ENCODE measurements at places on chromosomes 3 and 15. TPM values are rescaled to one million over a fixed set of nuclear protein-coding genes. Genes with fewer than 3 reads are reported as not detected.

- DNase-seq, result no peak
Observed at GRCh38 chr3:15216501-15216900, 10.5 kb downstream of the CAPN7 start.

DNA sequence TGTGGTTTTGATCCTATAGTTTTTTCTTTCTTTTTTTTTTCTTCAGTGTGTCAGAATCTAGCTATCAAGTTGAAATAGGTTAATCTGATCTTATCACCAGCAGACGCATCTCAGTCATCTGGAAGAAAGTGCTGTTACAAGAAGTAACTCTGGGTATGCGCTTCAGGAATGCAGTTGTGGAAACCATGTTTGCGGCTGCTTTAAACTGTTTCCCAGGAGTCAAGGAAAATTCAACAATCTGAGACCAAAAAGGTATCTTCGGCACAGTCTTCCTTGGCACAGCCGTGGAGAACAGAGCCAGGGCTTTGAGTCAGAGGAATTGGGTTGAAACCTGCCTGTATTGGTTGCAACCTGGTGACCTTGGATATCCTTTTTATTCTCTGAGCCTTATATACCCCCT is 59.9 kb downstream of the CD47 start:
- DNase-seq, result no peak

DNA sequence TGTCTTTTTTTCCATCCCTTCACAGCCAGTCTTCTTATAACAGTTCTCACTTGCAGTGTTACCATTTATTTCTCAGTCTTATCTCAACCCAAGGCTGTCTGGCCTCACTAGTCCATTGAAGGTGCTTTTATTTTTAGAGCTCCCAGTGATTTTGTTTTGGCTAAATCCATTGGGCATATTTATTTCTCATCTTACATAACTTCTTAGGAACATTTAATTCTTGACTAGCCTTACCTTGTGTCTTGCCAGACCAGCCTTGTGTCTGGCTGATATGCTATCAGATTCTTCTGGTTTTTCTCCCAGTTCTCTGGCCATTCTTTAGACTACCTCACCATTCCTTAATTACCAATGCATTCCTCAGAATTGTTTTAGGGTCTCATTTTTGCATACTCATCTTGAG is 42.3 kb upstream of the TUSC7 start:
- no peak for DNase-seq

DNA sequence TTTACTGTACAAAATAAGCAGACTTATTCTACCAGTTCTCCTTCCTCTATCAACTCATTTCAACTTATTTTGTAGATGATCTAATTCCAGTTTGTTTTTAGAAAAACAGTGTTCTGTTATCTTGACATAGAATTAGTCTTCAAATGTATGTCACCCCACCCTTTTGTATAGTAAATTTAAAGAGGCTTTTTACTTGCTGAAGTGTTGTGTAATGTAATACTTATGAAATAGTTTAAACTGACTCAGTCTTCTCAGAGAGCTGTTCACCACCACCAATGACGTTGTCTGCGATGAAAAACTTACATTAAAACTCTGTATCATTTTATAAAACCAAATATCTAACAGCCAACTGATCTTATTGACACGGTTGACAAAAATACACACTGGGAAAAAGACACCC is 82.9 kb downstream of the RAP2B start:
- DNase-seq, result no peak

DNA sequence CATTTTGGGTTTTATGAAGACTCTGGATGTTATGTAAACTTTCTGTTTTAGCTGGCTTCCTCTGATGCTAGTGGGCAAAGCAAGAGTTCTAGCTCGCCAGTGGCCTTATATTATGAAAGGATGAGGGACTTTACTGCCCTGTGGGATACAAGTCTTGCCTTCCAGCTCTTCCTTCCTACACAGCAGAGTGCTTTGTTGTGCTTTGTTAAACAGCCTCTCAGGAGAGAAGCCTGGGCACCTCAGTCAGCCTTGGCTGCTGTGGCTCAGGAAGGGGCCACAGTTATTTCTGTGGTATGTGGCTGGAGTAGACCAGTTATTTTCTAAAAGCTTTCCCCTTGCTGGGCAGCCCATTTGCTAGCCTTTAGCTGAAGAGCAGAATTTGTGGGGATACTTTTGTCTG is 69.5 kb upstream of the SUCLG2 start:
- no peak for DNase-seq

- peak; percentile 41 for DNase-seq
Observed at GRCh38 chr3:133840767-133841166, 35.2 kb downstream of the SRPRB start.

DNA sequence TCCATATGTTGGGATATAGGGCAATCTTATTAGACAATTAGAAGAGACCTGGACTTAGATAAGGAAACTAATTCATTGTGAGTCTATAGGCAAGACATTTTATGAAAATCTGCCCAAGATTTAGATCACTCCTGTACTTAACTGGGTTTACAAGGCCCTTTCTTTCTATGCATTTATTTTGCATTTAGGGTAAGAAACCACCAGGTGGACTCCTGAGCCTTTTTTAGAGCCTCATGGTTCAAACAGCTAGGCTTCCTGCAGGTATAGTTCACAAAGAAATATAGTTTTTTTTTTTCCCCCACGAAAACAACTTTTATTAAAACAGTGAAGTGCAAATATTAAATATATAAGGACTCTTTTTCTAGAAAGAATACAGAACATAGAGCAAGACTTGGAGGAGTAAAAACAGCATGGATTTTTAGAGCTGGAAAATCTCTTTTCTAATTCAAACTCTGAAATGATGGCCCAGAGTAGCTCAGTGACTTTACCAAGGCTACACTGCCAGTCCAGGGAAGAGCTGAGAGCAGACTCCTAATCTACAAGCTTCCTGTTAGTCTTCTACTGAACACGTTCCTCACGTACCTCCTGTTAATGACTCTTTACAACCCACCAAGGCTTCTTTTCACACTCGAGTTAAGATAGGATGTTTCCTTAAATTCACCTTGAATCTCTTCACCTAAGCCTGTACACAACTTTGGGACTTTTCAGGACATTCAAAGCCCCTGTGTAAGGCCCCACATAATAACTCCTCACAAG is 400.9 kb upstream of the ATP11B start:
- no peak for DNase-seq

DNA sequence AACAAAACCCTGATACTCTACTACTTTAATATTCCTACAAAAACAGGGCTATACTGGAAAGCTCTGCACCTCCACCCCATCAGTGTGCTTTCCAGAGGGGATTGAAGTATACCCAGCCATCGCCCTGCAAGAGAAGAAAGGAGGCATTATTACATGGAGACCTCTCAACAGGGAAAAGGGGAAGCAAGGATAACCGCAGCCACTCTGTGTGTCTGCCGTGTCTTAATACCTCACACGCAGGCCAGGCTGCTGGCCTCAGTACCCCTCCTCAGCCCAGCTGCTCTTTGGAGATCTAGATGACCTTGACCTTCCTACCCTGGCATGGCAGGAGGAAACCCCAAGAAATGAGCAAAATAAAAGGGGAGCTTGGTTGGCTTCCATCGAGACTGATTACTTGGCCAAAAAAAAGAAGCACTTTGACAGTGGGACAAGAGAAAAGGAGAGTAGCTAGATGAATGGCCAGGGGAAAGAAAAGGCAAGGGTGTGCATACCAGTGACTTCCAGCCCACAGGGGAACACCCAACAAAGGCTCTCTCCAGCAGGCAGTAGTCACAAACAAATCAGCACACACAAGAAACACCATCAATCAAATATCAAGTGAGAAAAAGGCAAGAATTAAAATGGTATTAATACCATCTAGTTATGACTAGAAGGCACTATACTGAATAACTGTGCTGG is 129.4 kb downstream of the STT3B start:
- DNase-seq, result no peak

DNA sequence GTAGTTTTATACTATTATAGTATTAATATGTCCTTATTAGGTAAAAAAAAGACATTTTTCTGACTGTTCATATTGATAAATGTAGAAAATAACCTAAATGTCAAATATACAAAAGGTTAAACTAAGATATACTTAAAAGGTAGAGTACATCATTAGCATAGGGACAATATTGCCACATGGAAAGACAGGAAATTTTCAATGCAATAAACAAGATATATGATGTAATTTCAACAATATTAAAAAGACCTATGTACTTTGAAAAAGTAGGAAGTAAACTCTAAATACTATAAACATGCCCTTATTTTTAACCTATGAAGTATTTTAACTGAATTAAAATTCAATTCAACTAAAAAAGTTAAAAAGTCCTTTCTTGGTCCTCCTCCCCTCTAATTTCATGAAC is 1.9 kb downstream of the SPG11 start:
- no peak for DNase-seq

- no peak for DNase-seq
Observed at GRCh38 chr15:32738666-32739065, 20.9 kb downstream of the GREM1 start.

GRCh38 chr3:120052225-120052624 is 42.0 kb downstream of the GSK3B start:
- no peak for DNase-seq

DNA sequence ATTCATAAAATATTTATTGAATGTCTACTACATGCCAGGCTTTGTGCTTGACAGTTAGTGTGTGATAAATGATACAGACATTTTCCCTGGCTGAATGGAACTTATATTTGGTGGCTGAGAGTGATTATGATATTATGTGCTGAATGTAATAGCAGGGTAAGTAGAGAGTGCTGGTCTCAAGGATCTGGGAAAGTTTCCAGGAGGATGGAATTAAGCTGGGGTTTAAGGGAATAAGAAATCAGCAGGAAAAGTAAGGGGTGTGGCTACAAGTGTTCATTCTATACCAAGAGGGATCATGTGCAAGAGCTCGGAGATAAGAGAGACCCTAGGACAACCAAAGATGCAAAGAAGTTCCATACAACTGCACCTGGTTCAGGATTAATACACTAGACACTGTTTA is 500.1 kb upstream of the CFAP20DC start:
- no peak for DNase-seq

GRCh38 chr15:61220125-61220524 is 9.0 kb downstream of the RORA start:
- DNase-seq, result no peak

GRCh38 chr3:124281453-124282316 is 289.8 kb upstream of the ROPN1 start:
- no peak for DNase-seq

DNA sequence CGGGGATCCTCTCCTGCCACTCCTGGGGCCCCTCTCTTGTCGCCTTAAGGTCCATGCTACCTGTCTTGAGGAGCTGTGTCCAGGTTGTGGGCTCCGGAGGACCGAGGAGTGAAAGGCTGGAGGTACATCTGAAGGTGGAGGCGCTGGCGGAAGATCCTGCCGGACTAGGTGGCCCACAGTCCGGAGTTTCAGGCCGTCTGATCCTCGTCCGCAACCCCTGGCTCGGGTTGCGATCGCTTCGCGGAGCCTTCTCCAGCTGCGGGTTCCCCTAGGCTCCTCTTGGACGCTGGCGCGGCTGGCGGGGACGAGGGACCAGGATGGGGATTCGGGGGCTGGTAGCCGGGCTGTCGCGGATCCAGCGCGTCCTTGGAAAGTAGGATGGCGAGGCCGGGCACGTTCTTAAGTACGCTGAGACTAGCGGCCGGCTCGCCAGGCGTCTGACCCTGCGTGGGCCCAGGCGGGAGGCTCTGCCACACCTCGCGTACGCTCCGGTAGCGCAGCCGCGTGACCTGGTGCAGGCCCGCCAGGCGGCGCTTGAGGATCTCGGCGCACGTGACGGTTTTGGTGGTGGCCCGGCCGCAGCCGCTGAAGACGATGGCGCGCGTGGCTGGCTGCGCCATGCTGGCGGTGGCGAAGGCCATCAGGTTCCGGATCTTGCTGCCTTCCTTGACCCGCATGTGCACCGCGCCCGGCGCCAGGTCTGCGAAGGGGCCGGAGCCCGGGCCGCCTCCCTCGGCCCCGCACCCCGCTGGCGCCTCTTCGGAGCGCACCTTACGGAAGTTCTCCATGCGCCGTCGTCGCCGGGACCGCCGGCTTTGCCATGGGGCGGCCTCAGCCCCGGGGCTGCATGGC is 550 bp downstream of the RPP25 start:
- peak; percentile 94 for DNase-seq

DNA sequence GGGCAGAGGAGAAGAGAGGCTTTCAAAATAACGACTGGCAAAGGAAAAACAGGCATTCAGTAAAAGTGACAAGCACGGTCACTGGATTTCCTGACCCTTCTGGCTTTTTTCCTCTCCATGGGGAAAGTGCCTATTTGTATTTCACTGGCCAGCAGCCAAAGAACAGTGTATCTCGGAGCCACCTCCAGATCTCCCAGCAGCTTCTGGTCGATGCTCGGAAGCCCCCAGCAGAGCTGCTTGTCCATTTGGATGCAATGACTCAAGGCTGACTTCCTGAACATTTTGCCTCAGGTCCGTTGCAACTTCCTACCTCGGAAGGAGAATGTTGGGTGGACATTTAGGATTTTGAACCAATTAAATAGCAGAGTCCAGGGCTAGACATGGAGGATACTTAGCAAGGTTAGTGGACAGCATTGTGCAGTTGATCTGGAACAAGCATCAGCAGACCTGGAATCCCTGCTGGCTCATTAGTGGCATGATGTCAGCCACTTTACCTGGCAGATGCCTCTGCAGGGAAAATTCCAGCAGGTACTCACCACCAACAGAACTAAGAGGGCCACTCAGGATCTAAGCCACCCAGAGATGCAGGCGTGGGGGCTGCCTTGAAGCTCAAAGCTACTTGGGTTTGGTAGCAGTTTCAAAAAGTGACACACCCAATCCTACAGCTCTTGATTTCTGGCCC is 1.1 kb downstream of the FAM107A start:
- DNase-seq, result no peak

GRCh38 chr3:106711650-106712049 is 665.6 kb upstream of the CCDC54 start:
- no peak for DNase-seq

DNA sequence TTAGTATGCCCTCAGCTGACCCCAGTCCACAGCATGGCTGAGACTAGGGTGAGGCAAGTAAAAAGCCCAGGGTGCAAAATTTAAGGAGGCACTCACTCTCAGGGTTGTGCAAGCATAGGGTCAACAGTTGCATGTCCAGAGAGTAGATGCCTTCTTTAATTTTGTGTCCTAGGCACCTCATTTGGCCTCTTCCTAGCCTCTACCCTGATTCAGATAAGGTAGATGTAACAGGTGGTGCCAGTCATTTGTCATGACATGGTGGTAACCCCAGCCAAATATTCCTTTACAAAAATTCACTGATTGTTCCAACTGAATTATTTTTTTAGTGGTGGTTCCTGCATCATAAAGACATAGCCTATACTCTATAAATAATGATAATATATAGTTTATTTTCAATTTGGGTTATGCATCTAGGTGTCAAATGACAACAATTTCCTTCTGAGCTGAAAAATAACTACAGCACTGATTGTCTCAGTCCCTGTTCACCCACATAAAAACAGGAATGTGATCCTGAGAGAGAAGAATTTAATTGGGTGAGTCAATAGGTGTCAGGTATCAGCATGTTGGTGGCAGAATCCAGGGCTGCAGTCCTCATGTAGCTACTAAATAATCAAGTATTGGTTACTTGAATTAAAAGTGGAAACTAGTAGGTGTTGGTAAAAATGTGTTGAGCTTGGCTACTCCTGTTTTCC is 44.2 kb upstream of the TIPARP start:
- no peak for DNase-seq

The ZIC4 gene
- total RNA-seq, result not detected

The ZNF774 gene
- total RNA-seq, result 3.6 TPM

The AMIGO3 gene
- total RNA-seq, result 0.26 TPM

The GRIP2 gene
- 0.52 TPM for total RNA-seq

The OXTR gene
- total RNA-seq, result 0.55 TPM

The TUBGCP4 gene
- 21.3 TPM for total RNA-seq

The DAPK2 gene
- total RNA-seq, result 73.3 TPM

The RGMA gene
- 4.1 TPM for total RNA-seq

The STARD5 gene
- total RNA-seq, result 5.4 TPM

The PP2D1 gene
- not detected for total RNA-seq
